SK-N-MC (cell line): ENCODE measurements at places on chromosomes 7 and 10.

GRCh38 chr7:20310301-20310700, 20.4 kb upstream of the ITGB8 start:
- no peak for DNase-seq

- no peak for DNase-seq
Observed at GRCh38 chr10:63522277-63522687, 1.1 kb downstream of the REEP3 start.

- DNase-seq, result no peak
Observed at GRCh38 chr7:102917436-102918353, 4.9 kb downstream of the LRRC17 start.

DNA sequence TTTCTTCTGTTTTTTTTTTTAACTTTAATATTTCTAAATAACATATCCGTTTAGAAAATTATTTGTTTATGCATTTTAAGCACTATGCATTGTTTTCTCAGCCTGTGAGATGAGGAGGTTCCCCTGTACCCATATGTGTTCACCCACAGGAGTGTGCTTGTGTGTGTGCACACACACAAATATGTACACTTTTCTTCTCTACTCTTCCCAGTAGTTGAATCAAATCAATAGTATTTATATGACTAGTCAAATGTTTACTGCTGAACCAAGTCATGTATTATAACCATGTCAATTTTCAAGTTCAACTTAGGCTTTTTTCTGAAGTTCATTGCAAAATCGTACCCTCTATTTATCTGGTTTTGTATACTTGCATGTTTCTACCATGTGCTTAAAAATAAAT, 37.3 kb downstream of the HDAC9 start:
- DNase-seq, result no peak

GRCh38 chr10:44924261-44925040, 13.3 kb downstream of the TMEM72 start:
- DNase-seq, result no peak

DNA sequence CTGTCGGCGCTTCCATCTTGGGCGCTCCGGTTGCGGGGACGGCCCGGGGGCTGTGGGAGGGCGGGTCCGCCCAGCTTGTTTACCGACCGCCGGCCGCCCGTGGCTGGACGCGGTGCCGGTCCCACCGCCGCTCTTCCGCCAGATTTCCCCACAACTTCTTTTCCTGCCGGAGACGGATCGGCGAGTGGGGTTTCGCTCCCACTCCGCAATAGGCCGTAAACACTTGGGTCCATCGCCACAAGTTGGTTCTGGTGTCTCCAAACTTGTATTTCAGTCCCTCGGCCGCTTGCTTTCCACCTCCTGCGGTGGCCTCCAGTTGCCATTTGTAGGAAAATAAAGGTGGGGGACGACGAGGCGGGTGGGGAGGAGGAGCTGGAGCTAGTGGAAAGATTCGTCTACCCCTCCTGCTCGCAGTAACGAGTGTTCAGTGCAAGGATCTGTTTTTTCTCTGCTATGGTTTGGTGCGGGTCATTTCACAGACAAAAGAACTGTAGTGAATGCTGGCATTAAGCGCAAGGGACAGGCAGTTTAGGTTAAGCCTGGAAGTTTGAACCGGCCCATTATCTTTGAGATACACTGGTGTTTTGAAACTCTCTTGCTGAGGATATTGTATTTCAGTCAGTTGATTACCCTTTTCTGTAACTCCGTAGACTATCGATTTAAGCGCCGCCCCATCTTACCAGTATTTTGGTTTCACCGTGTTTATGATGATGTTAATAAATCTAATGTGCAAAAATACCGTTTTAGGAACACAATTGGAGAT, 24.3 kb upstream of the ZRANB1 start:
- DNase-seq, result no peak

- DNase-seq, result no peak
Observed at GRCh38 chr7:156942708-156943090, 6.8 kb upstream of the NOM1 start.

DNA sequence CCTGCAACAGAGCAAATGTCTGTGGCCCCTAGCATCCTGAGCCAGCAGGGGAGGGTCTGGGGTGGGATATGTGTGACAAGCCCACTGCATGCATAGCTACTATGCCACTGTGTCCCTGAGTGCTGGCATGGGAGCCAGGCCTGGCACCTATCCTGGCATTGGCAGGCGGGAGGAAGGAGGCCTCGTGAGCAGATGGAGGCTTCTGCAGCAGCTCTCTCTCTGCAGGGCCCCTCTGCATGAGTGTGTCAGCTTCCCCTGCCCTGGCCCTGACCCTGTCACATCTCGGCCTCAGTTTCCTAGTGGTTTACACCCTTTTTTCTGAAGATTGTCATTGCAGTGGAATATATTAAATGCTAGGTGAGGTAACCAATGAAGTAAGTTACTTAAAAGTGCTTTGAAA, 13.1 kb upstream of the IMPDH1 start:
- DNase-seq, result no peak

- DNase-seq, result no peak
Observed at GRCh38 chr7:66142334-66142733, 27.7 kb downstream of the CRCP start.

DNA sequence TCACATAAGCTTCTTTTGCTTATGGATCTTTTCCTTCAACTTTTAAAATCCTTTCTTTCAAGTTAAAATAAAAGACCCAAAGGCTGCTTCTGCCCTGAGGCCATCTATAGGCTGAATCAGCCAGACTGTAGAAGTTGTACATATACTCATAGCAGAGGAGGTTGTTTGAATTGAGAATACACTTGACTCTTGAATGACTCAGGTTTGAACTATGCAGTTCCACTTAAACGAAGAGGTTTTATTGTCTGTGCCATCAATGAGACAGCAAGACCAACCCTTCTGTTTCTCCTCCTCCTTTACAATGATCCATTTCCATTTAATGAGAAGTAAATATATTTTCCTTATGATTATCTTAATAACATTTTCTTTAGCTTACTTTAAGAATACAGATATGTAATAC, 5.8 kb downstream of the ZNF365 start:
- no peak for DNase-seq

GRCh38 chr7:105849122-105849855, 27.1 kb downstream of the ATXN7L1 start:
- DNase-seq, result no peak

GRCh38 chr10:2978111-2978510, 89.2 kb upstream of the PFKP start:
- peak; percentile 62 for DNase-seq

GRCh38 chr7:130279286-130279685, 12.6 kb downstream of the CPA2 start:
- no peak for DNase-seq

- DNase-seq, result no peak
Observed at GRCh38 chr10:103452506-103453230, 498 bp upstream of the CALHM2 start.

- no peak for DNase-seq
Observed at GRCh38 chr10:31072451-31072850, 40.8 kb upstream of the ZNF438 start.

DNA sequence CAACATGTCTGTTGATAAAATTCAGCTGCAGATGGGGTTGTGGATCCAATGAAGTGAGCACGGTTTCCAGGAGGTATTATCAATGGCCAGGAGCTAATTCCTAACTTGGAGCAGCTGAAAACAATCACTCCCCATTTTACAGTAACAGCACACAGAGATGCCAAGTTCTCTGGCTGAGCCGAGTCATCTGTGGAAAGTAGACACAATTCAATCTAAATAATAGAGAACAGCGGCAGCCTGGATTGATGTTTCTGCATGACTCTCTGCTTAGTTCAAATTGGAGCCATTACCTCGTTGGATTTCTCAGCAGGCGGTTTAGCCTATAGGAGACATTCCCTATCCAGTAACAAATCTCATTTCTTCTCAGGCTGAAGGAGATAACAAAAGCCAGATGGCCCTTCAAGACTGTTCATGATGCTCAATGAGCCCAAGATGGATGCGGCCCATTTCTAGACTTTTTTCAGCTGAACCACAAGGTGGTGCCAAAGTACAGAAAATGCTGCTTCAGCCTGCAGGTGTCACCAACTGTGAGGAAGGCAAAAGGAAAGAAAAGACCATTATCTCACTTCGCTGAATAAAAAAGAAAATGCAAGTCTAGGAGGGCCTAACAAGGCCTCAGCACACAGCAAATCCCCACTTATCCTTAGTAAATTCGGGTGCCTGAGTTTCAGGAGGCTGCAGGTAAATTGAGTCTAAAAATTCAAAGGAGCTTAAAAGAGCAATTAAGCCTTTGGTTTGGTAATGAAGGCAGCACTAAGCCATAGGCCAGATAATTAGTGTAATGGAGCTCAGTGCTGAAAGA, 83.7 kb downstream of the SLC16A9 start:
- no peak for DNase-seq

DNA sequence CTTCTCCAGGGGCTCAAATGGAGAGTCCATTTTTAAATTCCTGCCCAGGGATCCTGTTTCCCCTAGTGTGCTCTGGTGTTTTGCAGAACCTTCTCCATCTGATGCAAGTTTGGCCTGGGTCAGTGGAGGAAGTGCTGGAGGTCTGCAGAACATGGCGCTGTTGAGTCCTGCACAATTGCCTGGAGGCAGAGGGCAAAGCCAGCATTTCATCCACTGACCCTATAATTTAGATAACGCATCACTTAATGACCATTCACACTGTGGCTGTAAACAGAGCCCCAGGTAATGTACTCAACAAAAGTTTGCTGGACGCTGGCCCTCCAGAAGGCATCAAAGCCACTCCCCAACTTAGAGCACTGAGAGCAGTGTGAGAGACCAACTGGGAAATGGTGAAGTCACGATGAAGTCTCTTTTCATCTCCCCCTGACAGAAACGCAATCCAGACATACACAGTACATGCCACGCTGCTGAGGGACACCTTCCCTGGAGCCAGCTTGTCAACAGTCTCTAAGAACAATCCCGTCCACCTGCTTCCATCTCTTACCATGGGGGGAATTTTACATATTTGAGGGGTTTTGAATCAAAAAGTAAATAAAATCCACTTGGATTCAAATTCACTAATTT, 13.4 kb downstream of the C10orf71 start:
- DNase-seq, result no peak

GRCh38 chr10:96712662-96713271, 7.5 kb downstream of the PIK3AP1 start:
- no peak for DNase-seq

- DNase-seq, result no peak
Observed at GRCh38 chr10:132627666-132628531, 90.3 kb downstream of the INPP5A start.

DNA sequence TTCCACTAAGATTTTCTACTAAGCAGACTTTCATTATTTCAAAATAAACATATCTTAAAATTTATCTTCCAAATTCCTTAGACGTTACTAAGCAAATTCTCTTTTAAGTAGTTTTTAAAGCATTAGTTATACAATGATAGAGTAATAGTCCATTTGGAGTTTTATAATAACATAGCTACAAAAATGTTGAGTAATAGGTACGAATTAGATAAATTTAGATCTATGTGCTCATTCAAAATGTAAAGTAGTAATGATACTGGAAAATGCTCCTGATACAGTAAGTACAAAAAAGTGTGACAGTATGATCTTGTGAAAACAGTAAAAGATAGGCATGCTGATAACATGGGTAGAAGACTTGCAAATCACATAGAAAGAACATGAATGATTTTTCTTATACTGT, 4.5 kb downstream of the DMTF1 start:
- no peak for DNase-seq

DNA sequence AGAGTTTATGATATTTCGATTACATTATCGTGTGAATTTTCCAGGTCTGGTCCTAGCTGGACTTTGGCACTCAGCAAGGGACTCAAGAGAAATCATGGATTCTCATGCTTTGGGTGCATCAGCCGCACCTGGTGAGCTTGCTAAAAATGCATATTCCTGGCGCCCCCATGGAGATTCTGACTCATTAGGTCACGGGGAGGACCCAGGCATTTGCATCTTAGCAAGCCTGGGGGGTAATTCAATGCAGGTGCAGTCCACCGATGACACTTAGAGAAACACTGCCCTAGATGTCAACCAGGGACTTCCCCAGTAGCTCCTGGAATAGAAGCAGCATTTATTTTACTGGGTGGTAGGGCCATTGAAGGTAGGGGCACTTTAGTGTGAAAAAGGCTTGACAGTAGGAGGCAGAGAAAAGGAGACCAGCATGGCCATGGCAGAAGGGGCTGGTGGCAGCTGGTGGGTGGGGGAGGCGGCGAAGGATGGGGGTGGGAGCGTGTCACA, 29.9 kb upstream of the PDCD4 start:
- no peak for DNase-seq

GRCh38 chr7:68321076-68321639, 1277.1 kb upstream of the AUTS2 start:
- DNase-seq, result no peak

DNA sequence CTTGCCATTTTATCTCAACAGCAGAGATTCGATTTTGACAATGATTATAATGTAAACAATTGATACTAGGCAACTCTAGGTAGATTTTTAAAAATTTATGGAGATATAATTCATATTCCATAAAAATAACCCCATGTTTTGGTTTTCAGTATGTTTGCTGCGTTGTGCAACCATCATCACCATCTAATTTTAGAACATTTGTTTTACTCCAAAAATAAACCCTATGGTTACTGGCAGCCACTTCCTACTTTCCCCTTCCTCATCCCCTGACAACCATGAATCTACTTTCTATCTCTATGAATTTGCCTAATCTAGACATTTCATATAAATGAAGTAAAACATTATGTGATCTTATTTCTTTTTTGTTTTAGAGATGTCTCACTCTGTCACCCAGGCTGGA, 401.9 kb downstream of the THSD7A start:
- no peak for DNase-seq

GRCh38 chr10:102714621-102715455, at the start of gene SFXN2:
SFXN2 (plus strand) TSS chr10:102714636; CDS start chr10:102726637, 12,001 bp downstream.
- DNase-seq, result no peak

DNA sequence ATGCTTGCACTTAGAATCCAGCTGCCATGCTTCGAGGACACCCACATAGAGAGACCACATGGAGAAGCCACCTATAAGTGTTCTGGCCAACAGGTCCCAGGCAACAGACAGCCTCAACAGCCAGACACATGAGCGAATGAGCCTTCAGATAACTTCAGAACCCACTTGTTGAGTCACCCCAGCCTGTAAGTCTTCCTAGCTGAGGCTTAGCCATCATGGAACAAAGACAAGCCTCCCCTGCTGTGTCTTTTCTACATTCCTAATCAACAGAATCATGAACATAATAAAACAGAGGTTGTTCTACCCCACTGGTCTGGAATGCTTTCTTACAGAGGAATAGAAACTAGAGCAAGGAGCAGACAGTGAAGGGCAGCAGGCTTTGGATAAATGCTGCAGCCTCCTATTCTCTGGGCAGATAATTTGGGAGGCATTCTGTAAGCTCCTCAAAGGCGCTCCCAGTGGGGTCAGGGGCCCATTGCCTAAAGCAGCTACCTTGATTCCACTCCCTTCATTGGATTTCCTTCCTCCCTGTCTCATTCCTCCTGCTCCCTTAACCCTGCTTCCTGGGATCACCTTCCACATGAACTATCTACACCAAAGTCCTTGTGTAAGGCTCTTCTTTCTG, 4.6 kb downstream of the TLL2 start:
- no peak for DNase-seq

- DNase-seq, result no peak
Observed at GRCh38 chr7:129366-130221, 62.8 kb upstream of the FAM20C start.

DNA sequence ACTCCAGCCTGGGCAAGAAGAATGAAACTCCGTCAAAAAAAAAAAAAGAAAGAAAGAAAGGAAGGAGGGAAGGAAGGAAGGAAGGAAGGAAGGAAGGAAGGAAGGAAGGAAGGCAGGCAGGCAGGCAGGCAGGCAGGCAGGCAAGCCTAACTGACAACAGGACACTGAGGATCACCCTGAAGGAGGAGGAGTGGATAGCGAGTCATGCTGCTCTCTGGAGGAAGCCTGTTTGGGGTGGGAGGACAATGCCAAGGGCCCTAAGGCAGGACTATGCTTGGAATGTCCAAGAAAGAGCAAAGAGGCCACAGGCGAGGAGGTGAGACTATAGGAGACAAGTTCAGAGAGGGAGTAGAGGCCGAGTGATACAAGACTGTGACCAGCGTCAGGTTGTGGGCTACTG, 107.0 kb upstream of the PARD3 start:
- DNase-seq, result no peak
